Right lobe of liver (tissue), 6 donors: ENCODE measurements at places on chromosomes 5 and 9.
A peak's percentile ranks its signal among the peaks of the same experiment; 100 is the strongest.

GRCh38 chr5:58458141-58458742 lies 1.6 kb downstream of the PLK2 start:
- H3K4me3 ChIP-seq, result peak overlapping the region; percentile 80
- H3K4me1 ChIP-seq, result peaks cover 12% of the 10 kb centered on the region
- no peak overlapping the region for H3K27ac ChIP-seq

DNA sequence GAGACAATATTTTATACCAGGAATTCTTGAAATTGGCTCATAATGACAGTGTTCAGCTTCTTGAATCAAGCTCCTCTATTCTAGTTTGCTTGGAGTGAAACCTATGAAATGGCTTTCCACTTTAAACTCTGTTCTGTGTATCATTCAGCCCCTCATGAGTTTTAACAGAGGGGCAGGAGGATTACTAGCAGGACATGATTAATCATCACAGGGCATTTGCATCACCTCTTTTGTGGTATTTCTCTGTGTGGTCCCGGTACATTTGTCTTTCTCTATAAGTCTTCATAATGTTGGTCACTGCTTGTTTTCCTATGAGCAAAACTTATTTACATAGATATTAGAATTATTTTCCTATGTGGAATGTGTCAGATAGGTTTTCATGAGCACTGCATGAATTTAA lies 21.2 kb downstream of the CAST start:
- H3K27ac ChIP-seq, result no peak overlapping the region
- DNase-seq, result no peak
- no peak overlapping the region for H3K4me3 ChIP-seq
- H3K27me3 ChIP-seq, result no peaks in the 10 kb centered on the region
- no peaks in the 10 kb centered on the region for H3K36me3 ChIP-seq
- peaks cover 3% of the 10 kb centered on the region for H3K4me1 ChIP-seq

GRCh38 chr5:124572971-124573370 lies 173.5 kb downstream of the ZNF608 start:
- DNase-seq, result no peak
- no peak overlapping the region for H3K4me3 ChIP-seq
- H3K36me3 ChIP-seq, result no peaks in the 10 kb centered on the region
- H3K27me3 ChIP-seq, result no peaks in the 10 kb centered on the region
- H3K27ac ChIP-seq, result no peak overlapping the region
- H3K4me1 ChIP-seq, result no peaks in the 10 kb centered on the region

DNA sequence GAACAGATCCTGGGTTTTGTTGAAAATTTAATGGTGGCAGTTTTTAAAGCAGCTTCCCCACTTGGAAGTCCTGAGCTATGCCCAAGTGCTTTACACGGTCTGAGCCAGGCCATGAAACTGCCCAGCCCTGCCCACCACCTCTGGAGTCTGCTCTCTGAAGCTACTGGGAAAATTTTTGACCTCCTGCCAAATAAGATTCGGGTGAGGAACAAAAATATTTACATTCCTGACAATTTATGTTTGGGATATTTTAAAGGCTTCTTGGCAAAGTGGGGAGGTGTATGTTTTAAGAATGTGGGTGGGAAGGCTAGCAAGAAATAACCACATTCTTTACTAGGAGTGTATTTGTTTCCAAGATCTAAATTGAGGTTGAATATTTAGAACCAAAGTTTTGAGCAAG lies 50.0 kb downstream of the HACD4 start:
- no peaks in the 10 kb centered on the region for H3K36me3 ChIP-seq
- H3K4me3 ChIP-seq, result no peak overlapping the region

- DNase-seq, result no peak
- H3K36me3 ChIP-seq, result no peaks in the 10 kb centered on the region
- H3K4me1 ChIP-seq, result no peaks in the 10 kb centered on the region
- no peak overlapping the region for H3K27ac ChIP-seq
- no peak overlapping the region for H3K4me3 ChIP-seq
These were observed 240.1 kb upstream of the RASA1 start for GRCh38 chr5:87027570-87027969.

- no peaks in the 10 kb centered on the region for H3K4me1 ChIP-seq
- no peak overlapping the region for H3K4me3 ChIP-seq
- H3K36me3 ChIP-seq, result no peaks in the 10 kb centered on the region
- no peak overlapping the region for H3K27ac ChIP-seq
- DNase-seq, result no peak
- H3K27me3 ChIP-seq, result no peaks in the 10 kb centered on the region
These were observed 521.3 kb downstream of the EFNA5 start for GRCh38 chr5:107149243-107150005.

GRCh38 chr9:126677188-126678084 lies 63.7 kb downstream of the LMX1B start:
- H3K4me3 ChIP-seq, result no peak overlapping the region
- H3K4me1 ChIP-seq, result no peaks in the 10 kb centered on the region
- H3K36me3 ChIP-seq, result no peaks in the 10 kb centered on the region
- H3K27me3 ChIP-seq, result peaks cover 10% of the 10 kb centered on the region

GRCh38 chr5:98698359-98698758 lies 75.1 kb upstream of the RGMB start:
- no peaks in the 10 kb centered on the region for H3K36me3 ChIP-seq
- H3K4me3 ChIP-seq, result no peak overlapping the region
- no peak overlapping the region for H3K27ac ChIP-seq
- H3K4me1 ChIP-seq, result no peaks in the 10 kb centered on the region
- no peaks in the 10 kb centered on the region for H3K27me3 ChIP-seq
